ENCODE measurements at places on chromosomes 4 and X.
A peak's percentile ranks its signal among the peaks of the same experiment; 100 is the strongest.

DNA sequence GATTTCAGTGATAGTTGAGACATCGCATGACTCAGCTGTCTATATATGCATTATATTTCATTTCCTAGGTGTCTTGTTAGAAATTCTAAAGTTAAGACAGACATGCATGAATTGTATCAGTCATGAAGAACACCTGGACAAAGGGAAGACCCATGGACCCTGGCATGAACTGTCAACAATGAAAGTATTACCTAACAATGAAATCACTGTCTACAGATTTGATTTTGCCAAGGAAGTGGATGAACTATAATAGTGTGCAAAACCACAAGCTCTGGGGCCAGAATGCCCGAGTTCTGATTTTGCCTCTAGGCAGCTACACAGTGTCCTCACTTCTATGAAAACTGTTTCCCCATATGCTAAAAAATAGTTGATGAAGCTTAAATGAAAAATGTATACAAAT lies 386.1 kb downstream of the NLGN4X start:
- DNase-seq: no peak

- no peak for DNase-seq
These were observed 300.8 kb downstream of the ZNF674 start for GRCh38 chrX:46244451-46244850.

DNA sequence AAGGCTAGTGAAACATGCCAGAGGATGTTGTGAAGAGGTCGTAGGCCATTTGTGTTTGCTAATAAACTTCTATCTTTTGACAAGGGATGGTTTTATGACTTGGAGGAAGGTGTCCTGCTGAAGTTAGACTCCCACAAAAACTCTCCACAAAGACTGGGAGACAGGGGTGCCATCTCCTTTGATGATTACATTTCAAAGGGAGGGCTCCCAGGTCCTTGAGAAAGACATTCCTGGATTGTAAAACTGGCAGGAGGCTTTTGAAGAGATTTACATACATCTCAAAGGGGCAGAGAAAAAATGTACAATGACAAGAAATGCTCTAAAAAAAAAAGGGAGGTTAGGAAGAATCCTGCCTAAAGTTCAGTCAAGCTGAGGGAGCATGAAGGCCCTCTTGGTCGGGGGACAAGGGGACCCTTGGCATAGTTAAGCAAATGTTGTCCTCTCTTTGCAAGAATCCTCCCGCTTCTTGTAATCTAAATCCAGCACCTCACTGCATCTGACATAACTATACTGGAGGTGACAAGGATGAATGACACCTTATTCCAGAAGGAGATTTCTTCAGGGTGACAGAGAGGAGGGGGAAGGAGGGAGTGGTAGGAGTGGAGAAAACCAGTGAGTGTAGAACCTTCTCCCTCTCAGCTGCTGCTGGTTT lies 41.1 kb upstream of the MGST2 start:
- DNase-seq: no peak

GRCh38 chr4:53576676-53577372 lies 14.5 kb downstream of the LNX1 start:
- DNase-seq: no peak

GRCh38 chr4:98352396-98352795 lies 91.2 kb downstream of the RAP1GDS1 start:
- DNase-seq: no peak

GRCh38 chrX:68273887-68274286 lies 159.4 kb downstream of the OPHN1 start:
- no peak for DNase-seq

- no peak for DNase-seq
These were observed 126.0 kb downstream of the PPP3CA start for GRCh38 chr4:101221294-101221693.

- DNase-seq: no peak
These were observed 59.6 kb downstream of the SEC24D start for GRCh38 chr4:118776157-118776954.

DNA sequence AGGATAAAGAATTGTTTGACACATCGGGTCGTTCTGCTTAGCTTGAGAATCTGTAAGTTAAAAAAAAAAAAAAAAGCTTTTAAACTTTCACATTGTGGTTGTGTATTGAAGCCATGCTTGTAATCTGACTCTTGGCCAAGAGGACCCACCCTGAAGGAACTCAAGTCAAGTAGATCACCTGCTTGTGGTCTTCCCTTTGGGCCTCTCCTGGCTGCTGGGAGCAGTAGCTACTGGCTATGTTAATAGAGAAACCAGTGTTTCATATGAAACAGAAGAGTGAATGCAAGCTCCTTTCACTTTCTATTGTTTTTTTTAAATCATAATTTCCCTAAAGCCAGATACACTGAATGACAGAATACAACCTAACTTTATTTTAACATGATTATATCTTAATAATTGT lies 402.4 kb upstream of the NDST4 start:
- DNase-seq: no peak

DNA sequence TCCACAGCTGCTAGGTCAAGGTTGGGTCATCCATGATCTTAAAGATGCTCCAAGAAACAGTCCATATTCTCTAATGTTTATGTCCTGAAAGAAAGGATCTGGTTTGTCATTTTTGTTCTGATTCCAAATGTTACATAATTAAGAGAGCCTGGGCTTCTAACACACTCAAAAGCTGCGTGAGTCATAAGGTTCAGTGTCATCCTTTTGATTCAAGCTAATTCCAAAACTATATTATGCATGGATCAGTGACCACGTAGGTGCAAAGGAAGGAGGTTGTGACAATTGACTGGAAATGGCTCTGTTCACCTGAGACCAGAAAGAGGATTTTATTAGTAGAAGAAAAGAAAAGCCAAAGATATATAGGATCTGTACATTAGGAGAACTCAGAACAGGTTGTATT lies 268.7 kb upstream of the GK2 start:
- DNase-seq: no peak

GRCh38 chr4:8651661-8652180 lies 59.2 kb downstream of the CPZ start:
- no peak for DNase-seq

- DNase-seq: no peak
These were observed 576.8 kb upstream of the HS3ST1 start for GRCh38 chr4:12005471-12005870.

- DNase-seq: no peak
These were observed 2.9 kb downstream of the UGDH start for GRCh38 chr4:39524161-39524957.

DNA sequence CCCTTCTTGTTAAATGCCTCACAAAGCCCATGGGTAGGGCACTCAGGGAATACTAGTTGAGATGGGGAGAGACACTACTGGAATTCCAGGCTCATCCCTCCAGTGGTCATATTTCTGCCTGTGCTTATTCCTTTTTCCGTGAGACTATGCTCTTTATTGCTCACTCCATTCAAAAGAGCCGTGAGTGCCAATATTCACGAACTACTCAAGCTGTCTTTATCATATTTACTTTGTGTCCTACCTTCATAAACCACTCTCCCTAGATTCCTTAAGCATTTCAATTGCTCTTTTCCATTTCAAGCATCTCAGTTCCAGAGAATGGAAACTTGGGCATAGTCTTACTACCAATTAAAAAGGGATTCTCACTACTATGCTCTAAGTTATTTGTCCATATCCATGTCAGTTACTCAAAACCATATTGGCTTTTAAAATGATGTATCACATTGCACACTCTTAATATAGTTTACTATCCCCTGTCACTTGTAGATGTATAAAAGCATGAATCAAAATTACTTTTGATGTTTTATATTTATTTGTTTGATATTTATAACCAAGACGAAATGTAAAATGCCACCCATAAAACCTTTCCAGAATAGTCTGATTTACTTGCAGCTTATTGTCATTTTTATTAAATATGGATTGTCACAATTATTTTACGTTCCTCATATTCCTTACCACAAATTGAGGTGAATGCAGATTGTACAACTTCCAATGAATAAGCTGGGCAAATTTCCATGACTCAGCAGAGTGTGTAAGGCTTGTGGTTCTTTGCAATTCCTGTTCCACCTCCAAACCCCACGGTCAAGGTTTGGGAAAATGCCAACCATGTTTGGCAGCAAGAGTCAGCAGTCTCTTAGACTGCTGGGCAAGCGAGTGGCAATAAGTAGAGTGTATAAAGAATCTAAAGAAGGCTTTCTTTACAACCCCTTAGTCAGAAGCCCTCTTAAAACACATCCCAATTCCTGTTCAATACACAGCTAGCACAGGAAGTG lies 24.4 kb downstream of the ENOX2 start:
- no peak for DNase-seq

DNA sequence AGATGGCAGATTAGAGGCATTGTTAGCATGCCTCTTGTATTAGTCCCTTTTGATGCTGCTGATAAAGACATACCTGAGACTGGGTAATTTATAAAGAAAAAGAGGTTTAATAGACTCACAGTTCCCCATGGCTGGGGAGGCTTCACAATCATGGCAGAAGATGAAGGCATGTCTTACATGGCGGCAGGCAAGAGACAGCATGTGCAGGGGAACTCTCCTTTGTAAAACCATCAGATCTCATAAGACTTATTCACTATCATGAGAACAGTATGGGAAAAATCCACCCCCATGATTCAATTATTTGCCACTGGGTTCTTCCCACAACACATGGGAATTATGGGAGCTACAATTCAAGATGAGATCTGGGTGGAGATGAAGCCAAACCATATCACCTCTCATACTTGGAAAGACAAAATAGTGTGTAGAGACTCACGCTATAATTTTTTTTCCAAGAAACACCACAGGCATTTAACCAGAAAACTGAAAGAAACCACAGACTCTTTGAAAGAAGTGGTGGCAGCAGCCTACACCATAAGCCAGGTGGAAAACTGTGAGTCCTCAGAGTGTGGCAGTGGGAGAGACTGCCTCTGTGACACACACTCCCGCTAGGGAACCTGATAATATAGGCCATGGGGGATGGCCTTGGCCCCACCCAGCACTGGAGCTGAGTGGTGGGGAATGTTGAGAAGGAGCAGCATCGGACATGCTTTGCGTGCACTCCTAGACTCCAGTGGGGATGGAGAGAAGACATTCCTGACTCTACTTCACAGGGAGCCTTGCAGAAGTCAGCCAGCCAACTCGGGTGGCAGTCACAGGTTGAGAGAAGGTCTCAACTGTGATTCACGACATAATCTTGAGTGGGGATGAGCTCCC lies 51.5 kb downstream of the SLC2A9 start:
- peak; percentile 70 for DNase-seq

DNA sequence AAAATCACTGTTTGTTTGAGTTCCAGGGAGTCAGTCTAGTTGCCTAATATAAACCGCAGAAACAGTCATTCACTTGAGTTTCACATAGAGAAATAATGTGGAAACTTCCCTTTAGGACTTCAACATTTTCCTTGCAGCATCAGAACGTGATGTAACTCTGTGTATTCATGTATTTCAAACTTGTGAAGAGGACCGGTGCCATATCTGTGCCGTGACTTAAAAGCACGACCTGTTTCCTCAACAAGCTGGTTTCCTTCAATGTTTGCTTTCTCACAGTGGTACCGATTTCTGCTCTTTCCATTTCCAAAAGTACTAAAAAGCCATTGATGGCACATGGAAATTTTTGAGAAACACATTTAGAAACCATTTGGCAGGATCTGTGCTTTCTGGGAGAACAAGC lies 166.6 kb upstream of the RAPGEF2 start:
- no peak for DNase-seq

GRCh38 chrX:64842492-64842891 lies 133.8 kb downstream of the ZC4H2 start:
- no peak for DNase-seq

- DNase-seq: no peak
These were observed 120.3 kb upstream of the ATXN3L start for GRCh38 chrX:13440176-13440575.

- DNase-seq: no peak
These were observed 4.2 kb downstream of the RPS4X start for GRCh38 chrX:72272868-72273267.

DNA sequence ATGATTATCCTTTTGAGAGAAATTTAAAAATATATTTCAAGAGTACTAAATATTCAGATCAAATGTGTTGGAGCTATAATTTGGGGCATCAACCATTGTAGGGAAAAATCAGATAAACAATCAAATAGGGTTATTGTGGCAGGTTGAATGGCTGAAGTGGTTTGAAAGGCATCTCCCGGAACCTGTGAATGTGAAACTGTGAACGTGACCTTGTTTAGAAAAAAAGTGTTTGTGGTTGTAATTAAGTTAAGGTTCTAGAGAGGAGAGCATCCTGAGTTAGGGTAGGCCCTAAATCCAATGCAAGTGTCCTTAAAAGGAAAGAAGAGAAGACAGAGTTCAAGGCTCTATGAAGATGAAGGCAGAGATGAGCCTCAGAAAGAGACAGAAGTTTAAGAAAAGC lies 37.4 kb downstream of the ADGRA3 start:
- DNase-seq: no peak

GRCh38 chr4:3374667-3375066 lies 67.1 kb upstream of the HGFAC start:
- no peak for DNase-seq

- no peak for DNase-seq
These were observed 134.2 kb downstream of the SPOCK3 start for GRCh38 chr4:167100120-167100519.

- DNase-seq: no peak
These were observed 24.9 kb upstream of the ZDHHC15 start for GRCh38 chrX:75547783-75548182.

DNA sequence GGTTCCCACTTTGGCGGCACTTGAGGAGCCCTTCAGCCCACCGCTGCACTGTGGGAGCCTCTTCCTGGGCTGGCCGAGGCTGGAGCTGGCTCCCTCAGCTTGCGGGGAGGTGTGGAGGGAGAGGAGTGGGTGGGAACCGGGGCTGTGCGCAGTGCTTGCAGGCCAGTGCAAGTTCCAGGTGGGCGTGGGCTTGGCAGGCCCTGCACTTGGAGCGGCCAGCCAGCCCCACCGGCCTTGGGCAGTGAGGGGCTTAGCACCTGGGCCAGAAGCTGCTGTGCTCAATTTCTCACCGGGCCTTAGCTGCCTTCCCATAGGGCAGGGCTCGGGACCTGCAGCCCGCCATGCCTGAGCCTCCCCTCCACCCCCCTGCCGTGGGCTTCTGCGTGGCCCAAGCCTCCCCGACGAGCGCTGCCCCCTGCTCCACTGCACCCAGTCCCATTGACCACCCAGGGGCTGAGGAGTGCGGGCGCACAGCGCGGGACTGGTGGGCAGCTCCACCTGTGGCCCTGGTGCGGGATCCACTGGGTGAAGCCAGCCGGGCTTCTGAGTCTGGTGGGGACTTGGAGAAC lies 474.3 kb downstream of the MID1IP1 start:
- no peak for DNase-seq

DNA sequence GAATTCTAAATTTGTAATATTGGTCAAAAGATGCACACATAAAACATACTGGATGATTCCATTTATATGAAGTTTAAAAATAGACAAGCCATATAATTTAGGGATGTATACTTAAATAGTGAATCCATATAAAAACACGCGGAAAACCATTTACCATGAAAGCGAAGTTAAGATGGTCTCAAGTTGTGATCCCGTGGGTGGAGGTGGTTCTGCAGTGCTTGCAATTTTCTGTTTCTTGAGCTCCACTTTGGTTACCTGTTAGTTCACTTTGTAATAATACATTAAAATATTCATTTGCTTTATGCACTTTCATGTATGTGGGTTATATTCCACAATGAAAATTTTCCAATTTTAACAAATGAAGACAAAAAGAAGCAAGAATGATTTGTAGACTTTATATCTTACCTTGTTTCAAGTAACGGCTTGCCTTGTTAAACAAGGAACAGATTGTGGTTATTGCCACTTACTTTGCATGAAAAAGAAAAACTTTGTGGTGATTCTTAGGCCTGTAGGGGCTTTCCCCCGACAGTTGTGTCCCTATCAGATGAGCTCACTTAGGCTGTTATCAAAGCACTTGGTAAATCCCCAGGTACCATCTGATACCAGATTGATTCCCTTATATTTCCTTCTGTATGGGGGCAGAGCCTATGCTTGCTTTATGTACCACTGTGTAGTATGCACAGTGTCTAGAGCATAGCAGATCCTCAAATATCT lies 12.2 kb downstream of the UCP1 start:
- no peak for DNase-seq
